ENCODE measurements at places on chromosomes 16 and 17.

GRCh38 chr17:2053380-2054261, 1.3 kb upstream of the HIC1 start:
- DNase-seq, result peak; percentile 73

- peak; percentile 96 for DNase-seq
These were observed 175.9 kb downstream of the SPECC1 start for GRCh38 chr17:20184977-20185619.

GRCh38 chr16:66660422-66661209, 35.9 kb downstream of the CMTM4 start:
- peak; percentile 63 for DNase-seq

DNA sequence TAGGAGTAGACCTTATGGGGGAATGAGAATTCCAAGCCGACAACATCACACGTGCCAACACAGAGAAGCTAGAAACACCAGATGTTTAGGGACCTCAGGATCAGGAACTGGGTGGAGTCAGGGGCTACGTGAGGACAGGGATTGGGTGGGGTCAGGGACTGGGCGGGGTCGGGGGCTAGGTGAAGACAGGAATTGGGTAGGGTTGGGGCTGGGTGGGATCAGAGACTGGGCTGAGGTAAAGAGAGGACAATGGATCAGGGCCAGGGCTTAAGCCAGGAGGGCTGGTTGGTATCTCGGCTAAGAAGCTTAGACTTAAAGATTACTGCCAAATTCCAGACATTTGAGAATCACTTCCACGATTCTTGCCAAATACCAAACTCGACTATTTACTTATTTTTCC, 11.6 kb downstream of the TEKT5 start:
- DNase-seq, result no peak

DNA sequence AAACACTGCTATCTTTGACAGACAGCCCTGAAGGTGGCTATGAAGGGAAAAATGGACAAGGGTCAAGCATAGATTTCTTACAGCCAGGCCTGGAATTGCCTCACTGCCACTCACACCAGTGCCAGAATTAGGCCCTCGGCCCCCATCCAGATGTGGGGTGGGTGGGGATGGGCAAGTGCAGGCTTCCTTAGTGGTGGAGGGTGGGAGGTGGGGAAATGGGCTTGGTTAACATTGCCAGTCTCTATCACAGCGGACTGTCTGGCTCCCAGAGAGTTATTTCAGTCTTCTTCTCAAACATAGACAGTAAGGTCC, 24.9 kb downstream of the B9D1 start:
- DNase-seq, result no peak

DNA sequence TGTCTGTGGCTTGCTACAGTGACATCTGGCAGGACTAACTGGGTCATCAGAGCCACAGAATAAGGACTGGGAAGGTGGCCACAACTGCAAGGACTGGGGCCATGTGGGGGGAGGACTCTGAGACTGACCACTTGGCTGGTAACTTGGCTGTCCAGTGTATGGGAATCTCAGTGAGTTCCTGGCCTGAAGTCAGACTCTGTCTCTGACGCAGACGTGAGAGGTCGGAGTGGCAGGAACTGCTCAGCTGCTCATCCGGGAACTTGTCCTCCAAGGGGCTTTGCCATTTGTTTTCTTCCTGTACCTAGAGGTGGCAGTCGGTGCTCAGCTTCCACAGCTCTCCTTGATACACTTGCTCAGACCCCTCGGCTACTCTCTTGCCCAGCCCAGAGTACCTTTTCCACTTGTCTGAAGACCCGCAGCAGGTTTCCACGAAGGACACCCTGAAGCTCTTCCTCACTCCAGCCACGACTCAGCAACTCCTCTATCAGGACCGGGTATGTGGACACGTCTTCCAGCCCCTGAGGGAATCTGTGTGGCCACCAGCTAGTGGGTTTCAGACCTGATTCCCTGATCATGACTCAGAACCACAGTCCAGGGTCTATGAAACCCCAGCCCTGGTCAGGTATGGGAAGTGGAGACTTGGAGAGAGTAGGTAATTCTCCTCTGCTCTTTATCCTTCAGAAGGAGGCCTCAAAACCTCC, 7.3 kb upstream of the DPEP3 start:
- DNase-seq, result no peak

DNA sequence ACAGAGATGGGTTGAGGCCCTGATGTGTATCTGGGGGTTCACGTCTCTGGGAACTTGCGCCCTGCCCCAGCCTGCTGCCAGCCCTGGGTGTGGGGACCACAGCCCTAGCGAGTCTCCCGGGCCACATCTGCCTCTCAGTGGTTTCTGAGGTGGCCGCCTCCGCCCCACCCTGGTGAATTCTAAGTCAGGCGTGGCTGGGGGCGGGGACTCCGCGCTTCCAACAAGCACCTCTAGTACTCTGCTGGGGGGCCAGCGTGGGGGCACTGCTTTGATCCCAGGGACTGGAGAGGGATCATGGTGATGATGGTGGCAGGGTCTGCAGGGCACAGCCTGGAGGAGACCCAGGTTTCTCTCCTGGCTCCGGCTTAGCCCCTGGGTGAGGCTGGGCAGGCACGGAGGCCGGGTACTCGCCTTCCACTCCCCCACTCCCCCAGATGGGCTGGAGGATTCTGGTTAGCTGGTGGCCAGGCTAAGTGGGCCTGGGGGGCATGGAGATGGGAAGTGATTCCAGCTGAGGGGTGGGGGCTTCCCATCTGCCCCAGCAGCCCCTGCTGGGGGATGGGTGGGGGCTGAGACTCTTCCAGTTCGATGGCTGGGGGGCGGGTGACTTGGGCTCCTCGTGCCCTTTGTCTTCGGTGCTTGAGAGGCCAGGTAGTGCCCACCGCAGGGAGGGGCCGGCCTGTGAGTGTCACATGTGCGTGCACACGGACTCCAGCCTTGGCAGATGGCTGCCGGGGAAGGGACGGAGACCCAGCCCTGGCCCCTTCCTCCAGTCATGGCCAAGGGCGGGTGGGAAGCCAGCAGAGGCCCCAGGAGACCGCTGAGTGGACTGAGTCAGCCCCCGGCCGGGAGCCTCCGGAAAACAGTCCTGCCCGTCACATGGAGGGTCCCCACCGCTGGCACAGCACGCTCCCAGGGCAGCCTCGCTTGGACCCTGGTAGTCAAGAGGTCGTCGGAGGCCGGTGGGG, 3.9 kb downstream of the GLIS2 start:
- no peak for DNase-seq

- DNase-seq, result no peak
These were observed 4.8 kb downstream of the GAA start for GRCh38 chr17:80106176-80106575.
